ENCODE measurements at places on chromosomes 4 and X.

DNA sequence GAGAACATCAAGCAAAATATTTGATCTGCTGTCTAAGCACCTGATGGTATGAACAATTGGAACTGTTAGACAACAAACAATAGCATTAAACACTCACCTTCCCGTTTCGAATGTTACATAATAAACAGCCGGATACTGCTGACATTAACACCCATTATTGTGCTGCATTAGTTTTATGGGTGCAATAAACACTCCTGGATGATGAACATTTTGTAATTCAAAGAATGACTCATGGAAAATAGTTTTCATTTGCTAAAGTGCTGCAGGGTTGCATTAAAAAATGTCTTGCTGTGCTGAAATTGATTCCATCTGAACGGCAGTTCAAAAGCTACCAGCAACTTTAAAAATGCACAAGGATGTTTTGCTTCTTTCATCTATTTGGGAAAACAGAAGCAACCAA is 100.8 kb upstream of the SORBS2 start:
- no peak for DNase-seq

DNA sequence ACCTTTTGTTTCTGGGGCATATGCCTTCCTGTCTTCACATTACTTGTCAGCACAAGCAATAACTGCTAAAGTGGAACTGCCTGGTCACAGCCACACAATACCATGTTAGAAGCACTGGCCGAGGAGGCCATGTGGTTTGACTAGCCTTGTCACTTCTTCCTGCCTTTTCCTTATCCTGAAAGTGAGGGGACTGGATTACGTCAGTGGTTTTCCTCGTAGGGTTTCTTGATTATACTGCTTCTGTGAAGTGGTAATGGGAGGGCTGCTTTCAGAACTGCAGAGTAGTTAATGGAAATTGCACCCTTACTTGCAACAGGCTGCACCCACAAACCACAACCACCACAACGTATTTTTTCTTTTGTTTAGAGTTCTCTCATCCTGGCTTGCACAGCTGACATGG is 26.6 kb downstream of the ZRSR2 start:
- no peak for DNase-seq

DNA sequence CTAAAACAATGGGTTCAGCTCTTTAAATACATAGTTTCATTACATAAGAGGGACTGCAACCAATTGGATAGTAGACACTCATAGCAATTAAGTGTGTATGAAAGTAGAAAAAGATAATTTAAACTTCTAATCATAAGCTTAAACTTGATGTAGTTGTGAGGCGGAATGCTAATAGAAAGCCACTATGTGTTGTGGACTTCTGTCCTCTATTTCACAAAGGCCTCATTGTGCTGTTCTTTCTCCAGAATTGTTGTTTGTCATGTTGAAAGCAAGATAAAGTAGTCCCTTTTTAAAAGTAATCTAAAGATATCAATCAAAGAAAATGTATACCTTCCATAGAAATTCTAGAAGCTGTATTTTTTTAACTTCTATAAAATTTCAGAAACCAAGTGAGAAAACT is 329.4 kb downstream of the KLHL4 start:
- DNase-seq: no peak

DNA sequence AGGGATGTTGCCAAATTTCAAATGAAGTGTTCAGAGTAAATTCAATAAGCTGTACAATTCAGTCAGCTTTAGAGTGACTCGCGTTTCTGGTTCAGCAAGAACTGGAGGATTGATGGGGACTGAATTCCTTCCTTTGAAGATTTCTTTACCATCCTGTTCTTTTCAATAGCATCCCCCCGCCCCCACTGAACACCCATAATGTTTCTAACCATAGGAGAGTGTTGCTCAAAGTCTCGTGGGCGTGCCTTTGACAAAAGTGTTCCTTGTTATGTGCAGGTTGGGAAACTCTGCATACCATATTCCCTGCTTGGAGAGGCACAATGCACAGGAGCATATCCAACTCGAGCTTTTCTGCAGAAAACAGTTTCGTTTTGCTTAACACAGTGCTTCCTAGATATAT is 323.5 kb upstream of the CASK start:
- no peak for DNase-seq

- DNase-seq: no peak
Measured at GRCh38 chrX:7985568-7985967, 58.4 kb upstream of the PNPLA4 start.

DNA sequence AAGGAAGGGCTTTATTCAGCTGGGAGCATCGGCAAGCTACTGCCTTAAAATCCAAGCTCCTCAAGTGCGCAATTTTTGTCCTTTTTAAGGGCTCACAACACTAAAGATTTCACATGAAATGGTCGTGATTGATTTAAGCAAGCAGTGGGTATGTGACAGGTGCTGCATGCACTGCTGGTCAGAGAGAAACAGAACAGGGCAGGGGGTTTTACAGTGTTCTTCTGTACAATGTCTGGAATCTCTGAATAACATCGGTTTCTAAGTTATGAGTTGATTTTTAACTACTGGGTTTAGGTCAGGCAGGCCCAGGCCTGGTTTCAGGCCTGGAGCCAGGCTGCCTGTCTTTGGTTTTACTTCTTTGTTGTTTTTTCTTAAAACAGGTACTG is 6.0 kb downstream of the UGT2B17 start:
- DNase-seq: no peak

DNA sequence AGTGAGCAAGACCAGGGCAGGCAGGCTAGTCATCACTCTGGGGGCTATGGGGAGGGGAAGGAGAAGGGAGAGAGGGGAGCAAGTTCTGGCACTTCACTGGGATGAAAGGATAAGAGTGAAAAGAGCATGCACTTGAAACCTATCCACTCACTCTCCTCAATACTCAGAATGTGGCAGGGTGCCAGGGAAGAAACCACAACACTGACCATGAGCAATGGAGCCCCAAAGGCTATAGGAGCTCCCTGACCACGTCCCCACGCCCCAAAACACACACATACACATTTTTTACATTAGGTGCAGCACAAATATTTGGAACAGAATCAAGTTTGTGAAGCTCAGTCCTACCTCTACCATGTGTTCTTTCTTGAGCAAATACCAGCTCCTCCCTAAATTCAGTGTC is 132.2 kb downstream of the IDS start:
- DNase-seq: no peak

DNA sequence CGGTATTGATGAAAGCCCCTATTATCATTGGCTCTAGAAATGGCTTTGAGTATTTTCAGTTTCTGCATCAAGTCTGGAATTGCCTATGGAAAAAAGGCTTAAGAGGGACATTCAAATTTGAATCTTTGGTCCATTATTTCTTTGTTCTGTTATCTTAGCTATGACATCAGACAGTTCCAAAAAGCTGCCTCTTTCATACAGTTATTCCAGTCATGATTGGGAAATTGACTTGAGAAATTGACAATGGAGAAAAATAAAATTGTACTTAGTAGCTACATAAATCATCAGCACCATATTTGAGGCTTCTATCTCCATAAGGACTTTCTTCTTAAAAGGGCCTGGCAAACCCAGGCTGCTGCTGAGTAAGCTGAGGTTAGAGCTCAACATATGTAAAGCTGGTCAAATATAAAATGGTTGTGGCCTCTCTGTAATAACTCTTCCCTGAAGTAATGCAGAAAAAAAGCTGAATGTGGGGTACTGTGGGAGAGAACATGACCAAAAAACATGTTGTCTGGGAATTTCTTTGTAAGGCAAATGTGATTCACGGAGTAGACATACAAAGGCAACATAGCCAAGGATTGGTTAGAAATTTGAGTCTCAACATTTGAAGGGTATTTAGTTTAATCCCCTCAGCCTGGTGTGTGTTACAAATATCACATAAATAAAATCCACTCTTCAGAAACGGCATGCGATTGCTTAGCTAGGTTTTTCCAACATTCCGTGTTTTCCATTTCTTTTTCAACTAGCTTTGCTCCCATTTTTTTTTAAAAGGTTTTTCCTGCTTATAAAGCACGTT is 100.9 kb downstream of the LNX1 start:
- DNase-seq: no peak

GRCh38 chrX:129726307-129727111 is 12.3 kb upstream of the XPNPEP2 start:
- DNase-seq: peak; percentile 13

DNA sequence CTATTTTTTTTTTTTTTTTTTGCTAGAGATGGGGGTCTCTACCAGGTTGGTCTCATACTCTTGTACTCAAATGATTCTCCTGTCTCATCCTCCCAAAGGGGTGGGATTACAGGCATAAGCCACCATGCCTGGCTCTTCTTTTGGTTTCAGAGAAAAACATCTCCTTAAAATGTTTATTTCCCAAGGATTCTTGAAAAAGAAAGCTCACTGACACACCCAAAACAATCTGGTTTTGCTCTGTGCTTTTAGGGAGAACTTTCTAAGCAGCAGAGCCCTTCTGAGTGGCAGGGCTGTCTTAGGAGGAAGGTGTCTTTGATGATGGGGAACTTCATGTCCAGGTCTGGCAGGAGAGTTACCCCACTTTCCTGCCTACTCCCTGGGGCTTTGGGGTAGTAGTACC is 1.2 kb downstream of the SOD3 start:
- no peak for DNase-seq

GRCh38 chrX:25016361-25016671 is 551 bp upstream of the ARX start:
- DNase-seq: no peak
